ENCODE measurements at places on chromosomes 5 and 9. TPM values are rescaled to one million over a fixed set of nuclear protein-coding genes. Genes with fewer than 3 reads are reported as not detected.
A peak's percentile ranks its signal among the peaks of the same experiment; 100 is the strongest.

GLRX gene
- 3.2 TPM for total RNA-seq

FOXD4L3 gene
- total RNA-seq: not detected

RNF38 gene
- total RNA-seq: 15.5 TPM

SLC45A2 gene
- not detected for total RNA-seq

TLE1 gene
- total RNA-seq: 12.0 TPM

FBP2 gene
- total RNA-seq: not detected

GRCh38 chr5:102018279-102018678 is 277.8 kb downstream of the SLCO4C1 start:
- ATAC-seq: no peak

DNA sequence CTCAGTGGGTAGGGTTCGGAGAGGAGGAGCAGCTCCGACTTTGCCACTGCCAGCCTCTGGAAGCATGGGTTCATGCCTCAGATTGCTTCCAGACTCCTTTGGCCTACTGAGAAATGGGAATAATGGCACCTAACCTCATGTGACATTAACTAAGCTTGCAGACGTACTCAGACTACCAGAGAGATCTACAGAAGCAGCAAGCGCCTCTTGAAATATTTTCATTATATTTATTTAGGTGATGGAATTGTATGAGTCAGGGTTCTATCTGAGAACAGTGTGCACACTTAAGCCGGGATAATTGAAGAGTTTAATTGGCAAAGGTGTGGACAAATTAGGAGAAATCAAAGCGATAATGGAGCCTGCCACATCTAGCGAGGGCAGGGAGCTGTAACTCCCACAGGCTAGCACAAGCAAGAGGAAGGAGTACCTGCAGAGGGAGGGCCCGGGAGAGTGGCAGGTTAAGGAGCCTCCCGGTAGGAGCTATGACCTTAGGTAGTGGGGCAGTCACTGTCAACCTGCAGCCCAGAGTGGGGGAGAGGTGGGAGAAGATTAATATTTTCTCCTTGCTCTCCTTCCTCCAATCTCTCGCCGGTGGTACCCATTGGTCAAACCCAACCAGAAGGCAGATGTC is 12.2 kb upstream of the PDZD2 start:
- no peak for ATAC-seq

DNA sequence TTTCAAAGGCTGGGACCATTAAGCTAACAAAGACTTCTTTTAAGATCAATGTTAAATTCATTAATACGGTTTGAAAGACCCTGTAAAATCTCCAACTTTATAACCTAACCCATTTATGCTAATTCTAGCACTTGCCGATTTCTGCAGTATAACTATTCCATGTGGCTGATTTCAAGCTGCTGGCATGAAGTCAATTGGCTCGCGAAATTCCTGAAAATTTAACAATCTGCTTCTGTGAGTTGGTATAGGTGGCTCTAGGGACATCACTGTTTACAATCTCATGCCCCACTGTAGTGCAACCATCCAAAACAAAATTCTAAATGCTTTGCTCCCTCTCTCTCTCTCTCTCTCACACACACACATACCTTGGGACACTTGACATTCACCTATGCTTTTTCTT is 70.2 kb downstream of the LPAR1 start:
- no peak for ATAC-seq

- ATAC-seq: no peak
Observed at GRCh38 chr5:17182494-17182893, 34.9 kb upstream of the BASP1 start.

DNA sequence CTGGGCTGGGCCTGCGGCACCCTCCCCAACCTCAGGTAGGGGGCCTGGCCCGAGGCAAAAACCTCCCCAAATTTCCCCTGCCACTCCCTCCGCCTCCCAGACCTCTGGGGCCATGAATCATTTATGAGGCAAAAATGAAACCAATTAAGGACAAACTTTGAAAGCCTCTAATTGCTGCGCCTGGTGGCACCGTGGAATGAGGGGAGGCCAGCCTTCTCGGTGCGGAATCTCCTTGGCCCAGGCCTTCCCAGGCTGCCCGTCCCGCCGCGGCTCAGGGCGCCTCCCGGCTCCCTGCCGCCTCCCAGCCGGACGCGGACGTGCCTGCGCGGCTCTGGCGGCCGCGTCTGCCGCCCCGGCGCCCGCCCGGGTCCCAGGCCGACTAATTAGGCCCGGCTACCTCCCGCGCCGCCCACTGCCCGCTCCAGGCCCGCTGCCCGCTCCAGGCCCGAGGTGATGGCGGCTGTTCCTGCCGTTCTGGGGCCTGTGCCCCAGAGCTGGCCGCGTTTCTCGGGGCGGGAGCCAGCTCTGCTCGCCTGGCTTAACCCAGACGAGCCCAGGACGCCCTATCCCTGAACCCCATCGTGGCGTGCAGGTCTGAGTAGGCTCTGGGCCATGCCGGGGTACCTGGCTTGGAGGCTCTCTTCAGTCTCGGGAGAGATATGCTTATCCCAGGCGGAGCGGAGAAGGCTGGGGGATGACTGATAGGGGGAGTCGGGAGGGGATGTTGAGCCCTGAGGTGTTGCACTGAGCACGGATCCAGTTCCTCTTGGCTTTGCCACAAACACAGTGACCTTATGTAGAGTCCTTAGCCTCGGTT is 20.1 kb downstream of the CXXC5 start:
- peak; percentile 38 for ATAC-seq

- no peak for ATAC-seq
Observed at GRCh38 chr5:58185397-58185796, 274.5 kb downstream of the PLK2 start.

- ATAC-seq: no peak
Observed at GRCh38 chr5:154406231-154406630, 39.6 kb upstream of the SAP30L start.

- no peak for ATAC-seq
Observed at GRCh38 chr5:43802651-43803050, 199.7 kb downstream of the NNT start.

GRCh38 chr5:160133071-160133917 is 14.0 kb upstream of the PWWP2A start:
- no peak for ATAC-seq

GRCh38 chr5:178786859-178787499 is 56.5 kb upstream of the ZNF354A start:
- ATAC-seq: peak; percentile 91
